ENCODE measurements at places on chromosomes 4 and X.

DNA sequence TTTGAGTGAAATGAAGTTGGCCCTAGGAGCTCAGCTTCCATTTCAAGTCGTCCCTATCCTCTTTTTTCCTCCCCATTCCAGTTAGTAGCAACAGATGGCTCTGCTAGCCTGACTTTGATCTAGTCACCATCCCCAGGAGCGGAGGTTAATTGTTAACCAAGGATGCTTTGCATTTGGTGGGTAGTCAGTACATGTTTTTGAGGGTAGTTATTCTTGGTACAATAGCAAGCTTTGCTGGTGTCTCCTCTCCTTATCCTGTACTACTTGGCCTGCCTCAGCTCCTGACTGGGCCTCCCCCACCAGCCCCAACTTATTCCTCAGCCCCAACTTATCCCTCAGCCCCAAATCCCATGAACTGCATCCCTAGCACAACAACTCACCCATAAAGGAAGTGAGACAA, 14.8 kb upstream of the RTL5 start:
- no peak for DNase-seq

DNA sequence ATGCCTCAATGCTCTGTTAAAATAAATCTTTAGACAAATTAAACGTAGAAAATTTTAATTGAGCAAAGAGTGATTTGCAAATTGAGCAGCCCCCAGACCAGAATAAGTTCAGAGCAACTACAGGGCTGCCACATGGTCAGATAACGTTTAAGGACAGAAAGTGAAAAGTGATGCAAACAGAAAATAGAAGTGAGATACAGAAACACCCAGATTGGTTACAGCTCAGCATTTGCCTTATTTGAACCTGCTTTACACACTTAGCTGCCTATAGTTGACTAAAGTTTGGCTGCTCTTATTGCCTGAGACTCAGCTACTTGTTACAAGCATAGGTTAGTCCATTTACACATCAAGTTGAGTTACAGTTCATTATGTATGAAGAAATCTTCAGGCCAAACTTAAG, 1800.8 kb upstream of the PCDH10 start:
- no peak for DNase-seq

- DNase-seq, result no peak
These were observed 102.5 kb upstream of the CASK start for GRCh38 chrX:42025861-42026260.

DNA sequence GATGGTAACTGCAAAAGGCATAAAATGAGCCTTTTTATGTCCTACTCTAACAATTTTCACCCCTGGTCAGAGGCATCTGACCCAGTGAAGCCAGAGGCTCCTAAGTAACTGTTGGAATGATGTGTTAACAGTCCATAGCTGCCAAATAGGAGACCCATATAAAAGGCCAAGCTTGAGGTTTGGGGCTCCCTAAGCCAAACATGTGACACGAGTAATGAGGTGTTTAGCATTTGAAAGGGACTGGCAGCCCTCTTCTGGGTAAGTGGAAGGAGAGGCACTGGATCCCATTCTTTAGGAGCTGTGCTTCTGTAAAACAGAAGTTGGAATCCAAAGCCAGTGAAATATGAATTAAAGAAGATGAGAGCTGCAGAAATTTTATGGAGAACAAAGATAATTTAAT, 100.6 kb upstream of the PNPLA4 start:
- no peak for DNase-seq

- no peak for DNase-seq
These were observed 18.1 kb upstream of the ATOH1 start for GRCh38 chr4:93810340-93810992.
